Gastroesophageal sphincter (tissue), 4 donors: ENCODE measurements at places on chromosomes 1 and 21. TPM values are rescaled to one million over a fixed set of nuclear protein-coding genes. Genes with fewer than 3 reads are reported as not detected.

NID1 gene
- total RNA-seq, result 248 TPM

USH2A gene
- total RNA-seq, result not detected

PGLYRP4 gene
- not detected for total RNA-seq

FCGR1A gene
- 21.4 TPM for total RNA-seq

FCRL5 gene
- 0.05 TPM for total RNA-seq

MTARC2 gene
- total RNA-seq, result 13.0 TPM

TNFRSF25 gene
- total RNA-seq, result 4.2 TPM

PITHD1 gene
- 56.3 TPM for total RNA-seq

CLCA4 gene
- not detected for total RNA-seq

SPRR4 gene
- total RNA-seq, result not detected

S100A7 gene
- 33.0 TPM for total RNA-seq

CELA2B gene
- total RNA-seq, result not detected

SNX7 gene
- total RNA-seq, result 55.4 TPM

FCRL2 gene
- total RNA-seq, result not detected
